Glutamatergic neuron (in vitro differentiated cells): ENCODE measurements at places on chromosomes 3 and 15. TPM values are rescaled to one million over a fixed set of nuclear protein-coding genes. Genes with fewer than 3 reads are reported as not detected.
A peak's percentile ranks its signal among the peaks of the same experiment; 100 is the strongest.

DNA sequence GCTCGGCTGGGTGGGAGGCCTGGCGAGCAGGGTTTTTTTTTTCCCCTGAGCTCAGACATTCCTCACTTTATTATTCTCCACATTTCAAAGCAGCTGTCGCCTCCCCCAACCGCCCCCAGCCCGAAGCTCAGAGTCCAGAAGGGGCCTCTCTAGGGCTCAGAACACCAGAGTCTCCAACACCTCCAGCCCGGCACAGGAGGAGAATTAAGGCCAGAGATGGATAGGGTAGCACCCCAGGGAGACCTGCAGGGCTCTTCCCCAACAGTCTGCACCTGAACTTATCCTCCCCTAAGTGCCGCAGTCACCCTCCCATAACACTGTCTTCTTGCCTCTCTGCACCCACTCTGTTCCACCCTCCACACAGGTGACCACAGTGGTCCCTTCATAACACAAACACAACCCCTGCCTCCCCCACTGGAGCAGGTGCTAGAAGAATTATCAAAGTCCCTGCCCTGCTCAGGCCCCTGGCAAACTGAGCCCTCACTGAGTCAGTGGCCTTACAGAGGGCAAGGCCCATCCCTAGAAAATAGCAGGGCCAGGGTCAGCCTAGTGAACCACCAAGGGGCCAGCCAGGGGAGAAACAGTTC is 14.1 kb downstream of the MYL3 start:
- DNase-seq: peak; percentile 6

DNA sequence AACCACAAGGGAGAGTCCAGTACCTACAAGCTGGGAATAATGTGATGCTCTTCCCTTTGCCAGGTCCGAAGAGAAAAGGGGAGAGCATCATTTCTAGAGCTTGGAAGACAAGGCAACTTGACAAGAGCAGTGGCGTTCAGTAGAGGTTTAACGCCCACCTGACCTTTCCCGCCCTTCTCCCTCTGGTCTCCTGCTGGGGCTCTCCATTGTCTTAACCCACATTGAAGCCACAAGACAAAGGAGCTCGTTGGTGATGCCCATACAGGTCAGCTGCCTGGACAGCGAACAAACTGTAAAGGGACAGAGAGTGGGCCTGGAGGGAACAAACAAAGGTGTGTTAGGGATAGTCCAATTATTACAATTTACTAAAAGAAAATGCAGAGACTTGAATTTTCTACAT is 13.1 kb upstream of the DUT start:
- DNase-seq: no peak

GRCh38 chr3:71791634-71792033 is 6.7 kb upstream of the PROK2 start:
- no peak for DNase-seq

DNA sequence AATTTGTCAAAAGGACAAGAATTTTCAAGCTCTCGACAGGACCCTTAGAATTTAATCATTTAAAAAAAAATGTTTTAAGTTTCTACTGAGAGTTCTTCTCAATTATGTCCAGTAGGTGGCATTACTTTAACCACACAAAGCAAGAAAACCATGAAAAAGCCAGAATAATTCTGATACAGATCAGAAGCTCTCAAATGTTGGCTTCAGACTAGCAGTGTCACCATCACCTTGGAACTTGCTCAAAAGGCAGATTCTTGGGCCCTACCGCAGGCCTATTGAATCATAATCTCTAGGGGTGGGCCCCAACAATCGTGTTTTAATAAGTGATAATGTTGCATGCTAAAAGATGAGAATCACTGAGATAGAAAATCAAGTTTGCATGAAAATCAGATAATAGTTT is 99.5 kb upstream of the KCNMB2 start:
- no peak for DNase-seq

DNA sequence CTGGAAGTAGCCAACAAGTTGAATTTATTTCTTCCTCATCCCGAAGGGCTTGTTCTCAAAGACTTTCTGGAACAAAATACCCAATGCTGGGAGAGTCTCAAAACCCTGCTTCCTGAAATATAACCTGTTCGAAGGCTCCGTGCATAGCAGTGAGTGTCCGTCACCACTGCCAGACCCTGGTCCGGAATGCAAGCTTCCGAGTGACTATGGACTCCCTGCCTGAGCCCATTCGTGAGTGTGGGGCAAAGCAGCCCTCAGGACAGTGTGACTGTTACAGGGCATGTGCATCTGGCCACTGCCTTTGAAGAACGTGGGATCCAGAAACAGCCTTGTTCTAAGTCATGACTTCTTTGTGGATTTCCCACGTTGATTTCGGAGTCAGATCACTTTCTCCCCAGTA is 214.5 kb upstream of the IGF1R start:
- DNase-seq: no peak

GRCh38 chr3:141430316-141430715 is 56.5 kb upstream of the RASA2 start:
- no peak for DNase-seq

DNA sequence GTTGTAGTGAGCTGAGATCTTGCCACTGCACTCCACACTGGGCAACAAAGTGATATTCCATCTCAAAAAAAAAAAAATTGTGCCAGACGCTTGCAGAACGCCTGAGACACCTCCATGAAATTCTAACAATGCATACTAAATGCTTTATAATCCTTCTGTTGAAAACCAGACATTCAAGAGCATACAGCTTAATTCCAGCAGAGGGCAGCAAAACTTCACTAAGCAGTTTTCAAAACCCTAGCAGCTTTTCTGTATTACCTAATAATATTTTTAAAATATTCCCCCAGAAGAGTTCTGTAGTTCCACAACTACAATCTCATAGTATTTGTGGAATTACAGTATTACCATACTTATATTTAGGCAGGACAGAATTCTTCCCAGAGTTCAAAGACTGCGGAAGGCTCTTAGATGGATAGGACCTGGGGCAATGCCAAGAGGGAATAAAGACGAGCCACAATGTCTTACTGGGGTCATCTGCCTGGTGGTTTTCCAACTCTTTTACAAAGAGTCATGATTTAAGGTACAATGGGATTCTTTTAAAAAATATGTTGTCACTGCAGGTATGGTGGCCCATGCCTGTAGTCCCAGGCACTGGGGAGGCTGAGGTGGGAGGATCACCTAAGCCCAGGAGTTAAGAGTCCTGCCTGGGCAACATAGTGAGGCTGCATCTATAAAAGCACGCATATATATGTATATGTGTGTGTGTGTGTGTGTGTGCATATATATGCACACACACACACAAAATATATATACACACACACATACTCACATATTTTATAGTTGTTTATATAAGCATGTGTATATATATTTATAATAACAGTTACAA is 19.6 kb upstream of the TASOR start:
- DNase-seq: no peak

- no peak for DNase-seq
Observed at GRCh38 chr15:76289582-76289981, 21.7 kb downstream of the ETFA start.

GRCh38 chr3:124841517-124841916 is 45.6 kb downstream of the ITGB5 start:
- no peak for DNase-seq

GRCh38 chr3:194256040-194256945 is 94.8 kb downstream of the CPN2 start:
- DNase-seq: no peak

- no peak for DNase-seq
Observed at GRCh38 chr3:48765376-48765775, 48.4 kb upstream of the IP6K2 start.

- no peak for DNase-seq
Observed at GRCh38 chr15:56286213-56286612, 42.5 kb upstream of the RFX7 start.

- DNase-seq: no peak
Observed at GRCh38 chr15:70555713-70556112, 207.6 kb downstream of the UACA start.

DNA sequence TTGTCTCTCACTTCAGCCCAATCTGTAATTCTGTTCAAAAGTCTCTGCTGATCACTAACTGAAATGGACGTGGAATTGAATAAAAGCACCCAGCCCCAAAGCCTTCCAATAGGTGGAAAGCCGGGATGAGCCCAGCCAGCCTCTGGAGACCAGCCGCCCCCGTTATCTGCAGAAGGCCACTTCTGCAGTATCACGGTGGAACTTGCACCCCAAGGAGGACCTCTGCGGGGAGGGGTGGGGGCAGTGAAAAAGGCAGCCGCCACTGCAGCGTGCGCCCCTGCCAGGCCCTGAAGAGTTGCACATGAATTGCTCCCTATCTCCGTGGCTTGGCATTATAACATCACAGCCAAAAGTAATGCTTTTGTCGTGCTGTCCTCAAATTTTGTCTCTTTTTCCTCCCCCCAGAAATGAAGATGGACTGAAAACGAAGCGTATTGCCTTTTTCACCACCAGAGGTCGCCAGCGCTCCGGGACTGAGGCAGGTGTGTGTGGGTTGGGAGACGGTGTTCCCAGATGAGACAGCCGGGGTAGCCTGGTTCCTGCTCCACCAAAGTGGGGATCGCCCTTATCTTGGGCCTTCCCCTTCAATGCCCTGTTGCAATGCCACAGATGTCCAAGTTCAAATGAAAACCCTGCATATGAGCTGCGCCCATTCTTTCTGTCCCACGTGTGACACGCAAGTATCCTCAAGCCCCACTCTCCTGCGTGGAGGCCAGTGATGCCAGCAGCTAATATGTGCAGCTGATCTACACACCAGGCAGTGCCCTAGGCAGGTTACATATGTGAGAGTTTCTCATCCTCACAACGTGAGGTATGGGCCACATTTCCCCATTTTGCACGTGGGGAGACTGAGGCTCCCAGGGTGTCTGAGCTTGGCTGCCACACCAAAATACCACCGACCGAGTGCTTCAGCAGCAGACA is 96.0 kb downstream of the LRRK1 start:
- DNase-seq: peak; percentile 83

DNA sequence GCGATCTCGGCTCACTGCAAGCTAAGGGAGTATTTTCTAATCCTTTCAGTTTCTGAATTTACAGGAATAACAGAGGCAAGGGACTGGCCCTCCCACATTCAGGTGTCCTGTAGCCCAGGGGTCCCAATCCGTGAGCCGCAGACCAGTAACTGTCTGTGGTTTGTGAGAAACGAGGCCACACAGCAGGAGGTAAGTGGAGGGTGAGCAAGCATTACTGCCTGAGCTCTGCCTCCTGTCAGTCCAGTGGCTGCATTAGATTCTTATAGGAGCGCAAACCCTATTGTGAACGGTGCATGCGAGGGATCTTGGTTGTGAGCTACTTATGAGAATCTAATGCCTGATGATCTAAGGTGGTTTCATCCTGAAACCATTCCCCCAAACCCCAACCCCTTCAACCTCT is 5.0 kb upstream of the IL17RC start:
- no peak for DNase-seq

GRCh38 chr3:112736805-112737566 is 96.0 kb upstream of the CCDC80 start:
- DNase-seq: no peak

DNA sequence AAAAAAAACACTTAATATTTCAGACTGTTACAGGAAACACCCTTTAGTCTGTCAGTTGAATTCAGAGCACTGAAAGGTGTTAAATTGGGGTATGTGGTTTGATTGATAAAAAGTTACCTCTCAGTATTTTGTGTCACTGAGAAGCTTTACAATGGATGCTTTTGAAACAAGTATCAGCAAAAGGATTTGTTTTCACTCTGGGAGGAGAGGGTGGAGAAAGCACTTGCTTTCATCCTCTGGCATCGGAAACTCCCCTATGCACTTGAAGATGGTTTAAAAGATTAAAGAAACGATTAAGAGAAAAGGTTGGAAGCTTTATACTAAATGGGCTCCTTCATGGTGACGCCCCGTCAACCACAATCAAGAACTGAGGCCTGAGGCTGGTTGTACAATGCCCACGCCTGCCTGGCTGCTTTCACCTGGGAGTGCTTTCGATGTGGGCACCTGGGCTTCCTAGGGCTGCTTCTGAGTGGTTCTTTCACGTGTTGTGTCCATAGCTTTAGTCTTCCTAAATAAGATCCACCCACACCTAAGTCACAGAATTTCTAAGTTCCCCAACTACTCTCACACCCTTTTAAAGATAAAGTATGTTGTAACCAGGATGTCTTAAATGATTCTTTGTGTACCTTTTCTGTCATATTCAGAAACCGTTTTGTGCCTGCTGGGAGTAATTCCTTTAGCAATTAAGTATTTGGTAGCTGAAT is 17.9 kb downstream of the TMEM43 start:
- DNase-seq: no peak

The SLC7A14 gene
- total RNA-seq: 6.2 TPM

The AP2M1 gene
- 315 TPM for total RNA-seq

The GABRB3 gene
- 287 TPM for total RNA-seq

The RTP1 gene
- not detected for total RNA-seq

The TRANK1 gene
- 0.51 TPM for total RNA-seq

The KBTBD8 gene
- total RNA-seq: 8.6 TPM

The PP2D1 gene
- not detected for total RNA-seq

The SNTN gene
- not detected for total RNA-seq

The SOX14 gene
- not detected for total RNA-seq
